PC-3 (cell line): ENCODE measurements at places on chromosomes 4 and X. TPM values are rescaled to one million over a fixed set of nuclear protein-coding genes. Genes with fewer than 3 reads are reported as not detected.

GRCh38 chrX:155216940-155217440 is 730 bp downstream of the VBP1 start:
- peak; percentile 6 for DNase-seq
- peaks cover 21% of the 10 kb centered on the region for H3K4me1 ChIP-seq
- H3K27ac ChIP-seq, result peak overlapping the region; percentile 48
- H3K4me3 ChIP-seq, result peak overlapping the region; percentile 99
- H3K27me3 ChIP-seq, result no peaks in the 10 kb centered on the region

DNA sequence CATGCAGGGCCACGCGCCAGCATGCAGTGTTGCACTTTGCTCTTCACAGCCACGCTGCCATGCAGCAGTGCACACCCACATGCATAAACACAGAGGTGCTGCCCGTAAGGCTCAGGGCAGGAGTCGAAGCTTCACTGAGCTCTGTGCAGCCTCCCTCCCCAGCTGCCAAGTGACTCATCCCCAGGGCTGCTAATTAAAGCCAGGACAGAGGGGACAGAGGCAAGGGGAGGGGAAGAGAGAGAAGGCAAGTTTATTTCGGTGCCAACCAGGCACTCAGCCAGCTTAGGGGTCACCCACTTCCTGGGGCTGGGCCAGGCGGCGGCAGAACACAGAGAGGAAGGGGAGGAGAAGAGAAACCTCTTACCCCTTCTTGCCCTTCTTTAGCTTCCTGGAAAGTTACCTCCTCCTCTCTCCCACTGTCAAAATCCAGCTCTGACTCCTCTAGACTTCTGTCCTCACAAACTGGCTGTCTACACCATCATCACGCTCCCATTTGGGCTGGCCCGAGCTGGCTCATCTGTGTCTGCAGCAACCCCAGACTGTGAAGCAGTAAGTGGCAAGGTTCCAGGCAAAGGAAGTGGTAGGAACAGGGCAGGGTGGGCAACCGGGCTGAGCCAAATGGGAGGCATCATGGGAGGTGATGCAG is 6.2 kb upstream of the IQSEC2 start:
- H3K4me3 ChIP-seq, result peak overlapping the region; percentile 34; the same call in 1 of the 2 replicates
- H3K4me1 ChIP-seq, result peaks cover 27% of the 10 kb centered on the region
- peak overlapping the region; percentile 59 for H3K27ac ChIP-seq
- no peaks in the 10 kb centered on the region for H3K27me3 ChIP-seq
- peak; percentile 84 for DNase-seq
- no peaks in the 10 kb centered on the region for H3K36me3 ChIP-seq

Gene ITIH6
- not detected in 2 replicates for total RNA-seq

Gene CENPVL1
- not detected in 2 replicates for total RNA-seq

Gene MAGEB2
- not detected in 2 replicates for total RNA-seq

Gene ERVMER34-1
- total RNA-seq, result 1.1 and 1.7 TPM in 2 replicates

Gene RTL9
- 0.23 and 0.29 TPM in 2 replicates for total RNA-seq

DNA sequence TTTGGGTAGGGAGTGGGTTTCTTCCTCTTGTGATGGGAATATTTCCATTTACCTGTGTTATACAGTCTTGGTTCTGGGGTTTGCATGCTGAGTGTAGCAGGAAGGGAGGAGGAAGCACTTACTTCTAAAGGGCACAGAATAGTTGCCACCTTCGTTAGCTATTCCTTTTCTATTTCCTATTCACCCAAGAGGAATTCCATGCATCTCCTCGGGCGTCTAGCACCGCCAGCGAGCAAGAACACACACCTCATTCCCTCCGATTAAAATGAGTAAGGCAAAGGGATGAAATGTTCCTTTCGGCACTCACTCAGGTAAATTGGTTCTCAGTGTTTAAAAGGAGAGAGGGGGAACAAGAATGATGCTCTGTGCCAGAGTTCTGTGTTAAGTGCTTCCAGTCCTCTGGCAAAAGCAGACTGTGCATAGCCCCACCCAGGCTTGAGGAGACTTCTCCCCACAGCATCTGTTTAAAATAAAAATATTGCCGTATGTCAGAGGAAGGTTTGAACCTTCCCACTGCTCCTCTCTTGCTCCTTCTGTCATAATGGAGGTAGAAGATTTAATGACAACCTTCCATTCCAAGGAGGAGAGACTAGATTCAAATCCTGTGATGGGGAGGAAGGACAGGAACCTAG is 351.4 kb downstream of the PTTG2 start:
- no peaks in the 10 kb centered on the region for H3K27me3 ChIP-seq
- no peak for DNase-seq
- H3K27ac ChIP-seq, result no peak overlapping the region
- H3K4me1 ChIP-seq, result peaks cover 35% of the 10 kb centered on the region

DNA sequence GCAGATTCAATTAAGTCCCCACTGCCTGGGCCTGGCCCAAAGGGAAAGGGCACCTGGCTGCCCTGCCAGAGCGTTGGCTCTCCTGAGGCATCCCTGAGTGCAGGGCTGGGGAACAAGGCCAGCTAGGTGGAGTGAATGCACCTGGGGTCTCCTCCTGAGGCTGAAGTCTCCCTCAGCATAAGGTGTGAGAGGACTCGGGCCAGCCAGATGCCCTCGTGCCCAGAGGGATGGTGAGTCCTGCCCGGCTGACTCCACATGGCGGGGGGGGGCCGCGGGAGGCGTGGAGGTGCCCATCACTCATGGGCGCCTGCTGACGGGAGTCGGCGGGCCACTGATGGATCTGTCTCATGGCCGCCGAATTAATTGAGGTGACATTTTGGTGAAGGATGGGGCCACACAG is 87.8 kb downstream of the GATB start:
- H3K4me3 ChIP-seq, result no peak overlapping the region
- DNase-seq, result no peak
- H3K36me3 ChIP-seq, result no peaks in the 10 kb centered on the region

- no peak for DNase-seq
- no peaks in the 10 kb centered on the region for H3K4me1 ChIP-seq
- no peaks in the 10 kb centered on the region for H3K27me3 ChIP-seq
- H3K36me3 ChIP-seq, result peaks cover 25% of the 10 kb centered on the region
Measured at GRCh38 chr4:2487632-2488031, 18.7 kb downstream of the RNF4 start.

- no peak overlapping the region for H3K27ac ChIP-seq
- no peak overlapping the region for H3K4me3 ChIP-seq
- peaks cover 10% of the 10 kb centered on the region; the same call in 1 of the 2 replicates for H3K4me1 ChIP-seq
- no peaks in the 10 kb centered on the region for H3K27me3 ChIP-seq
- no peaks in the 10 kb centered on the region for H3K36me3 ChIP-seq
- DNase-seq, result peak; percentile 64
Measured at GRCh38 chrX:22629105-22629725, 356.5 kb downstream of the CBLL2 start.

Gene RNF212
- not detected in 2 replicates for total RNA-seq

Gene ATP5ME
- 384 and 579 TPM in 2 replicates for total RNA-seq

- peaks cover 10% of the 10 kb centered on the region; the same call in 1 of the 2 replicates for H3K4me1 ChIP-seq
- H3K27me3 ChIP-seq, result no peaks in the 10 kb centered on the region
- H3K36me3 ChIP-seq, result no peaks in the 10 kb centered on the region
- no peak overlapping the region for H3K27ac ChIP-seq
Measured at GRCh38 chr4:11427121-11427996, 1.3 kb downstream of the HS3ST1 start.

Gene SRPX
- total RNA-seq, result 5.0 and 5.4 TPM in 2 replicates

- H3K36me3 ChIP-seq, result no peaks in the 10 kb centered on the region
- DNase-seq, result no peak
- no peak overlapping the region for H3K4me3 ChIP-seq
Measured at GRCh38 chrX:46117234-46117633, 428.0 kb downstream of the ZNF674 start.

DNA sequence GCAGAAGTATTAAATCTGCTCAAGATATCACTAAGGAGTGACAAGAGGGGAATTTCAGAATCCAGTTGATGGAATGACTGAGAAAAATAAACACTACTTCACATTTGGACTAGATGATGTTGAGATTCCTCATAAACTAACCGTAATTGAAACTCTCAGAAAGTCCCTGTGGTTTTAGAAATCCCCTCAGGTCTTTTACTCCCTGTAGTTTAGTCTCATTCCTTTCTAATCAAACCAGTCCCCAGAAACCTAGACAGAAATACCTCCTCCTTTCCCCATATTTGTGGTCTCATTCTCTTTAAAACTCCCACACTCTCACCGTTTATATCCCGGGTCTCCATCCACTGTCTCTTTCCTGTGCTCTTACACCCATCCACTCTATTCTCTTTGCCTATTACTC is 15.0 kb upstream of the TLR1 start:
- H3K4me3 ChIP-seq, result no peak overlapping the region
- H3K27me3 ChIP-seq, result no peaks in the 10 kb centered on the region
- H3K27ac ChIP-seq, result peak overlapping the region; percentile 94
- H3K4me1 ChIP-seq, result peaks cover 24% of the 10 kb centered on the region

- no peak overlapping the region for H3K4me3 ChIP-seq
- no peak for DNase-seq
- H3K27me3 ChIP-seq, result no peaks in the 10 kb centered on the region
- no peaks in the 10 kb centered on the region for H3K36me3 ChIP-seq
Measured at GRCh38 chr4:11002961-11003360, 318.4 kb upstream of the CLNK start.

- peak within 1 kb of the TSS; percentile 83 for H3K4me3 ChIP-seq
- peak; percentile 68 for DNase-seq
- no peaks in the 10 kb centered on the region for H3K27me3 ChIP-seq
- peaks cover 11% of the 10 kb centered on the region; the same call in 1 of the 2 replicates for H3K4me1 ChIP-seq
- H3K27ac ChIP-seq, result peak within 1 kb of the TSS; percentile 58
- no peaks in the 10 kb centered on the region for H3K36me3 ChIP-seq
Measured at GRCh38 chrX:48508400-48509244, at the start of gene PORCN. TSS of gene PORCN (plus strand) at chrX:48508992. CDS start at chrX:48509821, 829 bp downstream.

Gene HTT
- 18.4 and 36.3 TPM in 2 replicates for total RNA-seq

- no peaks in the 10 kb centered on the region for H3K27me3 ChIP-seq
- H3K4me1 ChIP-seq, result no peaks in the 10 kb centered on the region
- no peak overlapping the region for H3K4me3 ChIP-seq
- no peaks in the 10 kb centered on the region for H3K36me3 ChIP-seq
- H3K27ac ChIP-seq, result no peak overlapping the region
Measured at GRCh38 chr4:141524841-141525240, 111.5 kb upstream of the IL15 start.

DNA sequence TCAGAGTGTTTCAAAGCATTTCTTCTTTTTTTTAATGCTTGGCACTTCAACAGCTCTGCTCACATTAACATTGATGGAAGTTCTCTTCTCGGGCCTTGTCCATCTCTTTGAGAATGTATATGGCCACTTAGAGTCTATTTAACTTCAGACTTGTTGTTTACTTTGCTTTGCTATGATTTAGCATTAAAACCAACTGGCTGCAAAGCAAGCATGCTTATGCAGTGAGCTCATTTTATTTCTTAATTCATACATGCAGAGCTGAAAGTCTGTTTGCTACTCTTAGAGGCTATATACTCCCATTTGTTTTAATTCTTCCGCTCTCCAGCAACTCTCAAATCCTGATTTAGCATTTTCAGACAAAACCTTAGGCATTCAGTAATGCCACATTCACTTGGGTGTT is 107.6 kb upstream of the PACRGL start:
- no peaks in the 10 kb centered on the region for H3K4me1 ChIP-seq
- no peak overlapping the region for H3K4me3 ChIP-seq

DNA sequence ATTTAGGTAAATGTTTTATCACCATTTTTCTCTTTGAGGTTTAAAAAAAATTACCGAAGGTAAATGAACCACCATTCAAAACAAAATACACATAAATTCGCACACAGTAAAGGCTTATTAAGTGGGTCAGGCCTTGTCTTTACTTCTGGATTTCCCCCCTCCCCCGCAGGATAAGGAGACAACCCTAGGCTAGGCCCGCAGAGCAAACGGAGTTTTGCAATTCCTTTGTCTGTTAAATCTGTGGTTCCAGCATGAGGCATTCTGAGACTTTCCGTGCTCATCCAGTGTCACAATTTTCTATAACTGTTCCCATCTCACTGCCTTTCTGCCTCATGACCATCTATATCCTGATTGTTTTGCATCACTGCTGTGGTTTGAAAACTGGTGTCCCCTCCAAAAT is 307.4 kb downstream of the DCHS2 start:
- H3K4me1 ChIP-seq, result no peaks in the 10 kb centered on the region
- peaks cover 22% of the 10 kb centered on the region; the same call in 1 of the 2 replicates for H3K27me3 ChIP-seq
- H3K36me3 ChIP-seq, result no peaks in the 10 kb centered on the region
